Heart right ventricle (tissue), 16 donors: ENCODE measurements at places on chromosomes 16 and 17.

GRCh38 chr17:70527364-70527888, 358.1 kb downstream of the KCNJ2 start:
- DNase-seq, result no peak

DNA sequence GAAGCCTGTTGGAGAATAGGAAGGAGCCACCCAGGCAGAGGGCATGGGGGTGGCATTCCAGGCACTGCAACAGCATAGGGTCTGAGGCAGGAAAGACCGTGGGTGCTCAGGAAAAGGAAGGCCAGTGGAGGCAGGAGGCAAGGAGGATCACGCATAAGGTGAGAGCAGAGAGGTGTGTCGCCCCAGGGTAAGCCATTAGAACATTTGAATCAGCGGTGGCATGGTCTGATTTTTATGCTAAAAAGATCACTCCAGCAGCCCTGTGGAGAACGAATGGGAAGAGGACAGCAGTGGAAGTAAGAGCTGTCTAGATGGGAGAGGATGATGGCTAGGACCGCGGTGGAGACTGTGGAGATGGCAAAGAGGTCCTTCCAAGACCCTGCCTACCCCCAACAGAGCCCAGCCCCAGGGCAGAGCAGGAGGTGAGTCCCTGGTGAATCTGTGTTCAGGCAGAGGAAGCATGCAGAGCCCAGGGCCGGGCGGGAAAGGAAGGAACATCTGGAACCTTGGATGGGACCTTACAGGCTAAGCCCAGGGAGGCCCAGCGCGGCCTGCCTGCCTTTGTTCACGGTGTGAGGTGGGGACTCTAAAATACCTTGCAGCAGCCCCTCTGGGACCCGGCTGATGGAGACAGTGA, 7.8 kb downstream of the LPO start:
- no peak for DNase-seq

DNA sequence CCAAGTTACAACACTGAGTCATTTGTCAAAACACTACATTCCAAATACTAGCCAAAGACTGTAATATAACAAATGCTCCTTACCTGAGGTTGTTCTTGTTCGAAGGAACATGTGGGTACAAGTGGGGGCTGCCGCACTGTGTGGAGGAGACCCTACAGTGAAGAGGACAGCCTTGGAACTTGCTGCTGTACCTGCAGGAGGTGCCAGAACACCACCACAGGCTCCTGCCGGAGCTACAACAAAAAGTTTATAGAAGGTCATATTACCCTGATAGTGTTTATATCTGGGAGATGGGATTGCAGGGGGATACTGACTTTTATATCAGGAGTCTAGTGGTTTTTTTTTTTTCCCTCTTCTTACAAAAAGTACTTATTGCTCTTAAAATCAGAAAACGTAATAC, 37.8 kb upstream of the ALDH3A1 start:
- DNase-seq, result no peak

GRCh38 chr16:78659668-78660217, 560.3 kb downstream of the WWOX start:
- no peak for DNase-seq
